ENCODE measurements at places on chromosomes 16 and 17.
A peak's percentile ranks its signal among the peaks of the same experiment; 100 is the strongest.

DNA sequence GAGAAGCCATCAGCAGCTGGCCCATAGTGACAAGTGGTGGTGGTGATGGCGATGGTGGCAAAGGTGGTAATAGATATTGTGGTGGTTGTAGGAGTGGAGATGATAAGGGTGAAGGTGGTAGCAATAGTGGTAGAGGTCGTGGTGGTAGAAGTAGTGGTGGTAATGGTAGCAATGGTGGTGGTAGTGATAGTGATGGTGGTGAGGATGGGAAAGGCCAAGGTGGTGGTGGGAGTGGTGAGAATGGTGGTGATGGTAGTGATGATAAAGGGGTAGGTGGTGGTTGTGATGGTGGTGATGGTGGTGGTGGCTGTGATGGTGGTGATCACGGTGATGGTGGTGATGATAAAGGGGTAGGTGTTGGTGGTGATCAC, 13.1 kb downstream of the CDH5 start:
- DNase-seq: no peak

DNA sequence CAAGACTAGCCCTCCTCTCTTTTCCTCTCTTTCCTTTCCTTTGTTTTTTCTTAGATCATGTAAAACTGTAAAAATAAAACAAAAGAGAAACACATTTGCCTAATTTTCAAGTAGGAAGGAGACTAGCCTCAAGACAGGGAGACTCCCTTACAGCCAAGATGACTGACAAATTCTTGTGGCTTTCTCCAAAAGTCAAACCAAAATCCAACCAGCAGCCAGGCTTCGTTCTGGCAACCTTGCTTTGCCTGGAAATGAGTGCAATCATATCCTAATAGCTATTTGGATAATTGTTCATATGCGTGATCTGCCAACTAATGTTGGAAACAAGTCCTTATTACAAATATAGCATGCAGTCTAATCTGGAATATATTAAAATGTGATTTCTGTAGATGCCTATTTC, 868.9 kb upstream of the SOX9 start:
- no peak for DNase-seq

- DNase-seq: no peak
Measured at GRCh38 chr16:17497648-17498047, 26.9 kb upstream of the XYLT1 start.

DNA sequence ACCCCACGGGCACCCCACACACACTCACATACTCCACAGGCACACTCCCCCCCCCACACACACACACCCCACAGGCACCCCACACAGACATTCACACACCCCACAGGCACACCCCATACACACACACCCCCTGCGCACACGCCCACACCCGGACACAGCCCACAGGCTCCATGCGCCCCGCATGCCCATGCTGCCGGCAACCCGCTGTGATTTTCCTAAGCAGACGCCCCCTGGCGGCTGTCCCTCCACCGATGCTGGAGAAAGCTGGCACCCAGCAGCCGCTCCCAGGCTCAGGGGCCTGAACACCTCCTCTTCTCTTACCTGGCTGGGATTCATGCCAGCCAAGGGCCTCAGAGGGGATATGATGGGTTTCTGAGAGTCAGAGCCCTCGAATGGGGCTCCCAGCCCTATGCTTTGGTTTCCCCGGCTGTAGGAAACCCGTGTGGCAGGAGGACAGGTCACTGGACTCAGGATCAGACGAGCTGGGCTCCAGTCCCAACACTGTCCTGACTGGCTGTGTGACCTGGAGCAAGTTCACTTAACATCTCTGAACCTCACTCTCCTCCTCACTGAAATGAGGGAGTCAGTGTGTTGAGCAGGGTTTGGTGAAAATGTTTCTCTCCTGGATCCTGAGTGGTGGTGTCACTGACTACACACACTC, 19.6 kb upstream of the TNFRSF13B start:
- peak; percentile 76 for DNase-seq

- DNase-seq: no peak
Measured at GRCh38 chr17:1300371-1300905, 21.0 kb downstream of the TRARG1 start.

GRCh38 chr16:73885319-73885718, 411.3 kb upstream of the PSMD7 start:
- DNase-seq: no peak

DNA sequence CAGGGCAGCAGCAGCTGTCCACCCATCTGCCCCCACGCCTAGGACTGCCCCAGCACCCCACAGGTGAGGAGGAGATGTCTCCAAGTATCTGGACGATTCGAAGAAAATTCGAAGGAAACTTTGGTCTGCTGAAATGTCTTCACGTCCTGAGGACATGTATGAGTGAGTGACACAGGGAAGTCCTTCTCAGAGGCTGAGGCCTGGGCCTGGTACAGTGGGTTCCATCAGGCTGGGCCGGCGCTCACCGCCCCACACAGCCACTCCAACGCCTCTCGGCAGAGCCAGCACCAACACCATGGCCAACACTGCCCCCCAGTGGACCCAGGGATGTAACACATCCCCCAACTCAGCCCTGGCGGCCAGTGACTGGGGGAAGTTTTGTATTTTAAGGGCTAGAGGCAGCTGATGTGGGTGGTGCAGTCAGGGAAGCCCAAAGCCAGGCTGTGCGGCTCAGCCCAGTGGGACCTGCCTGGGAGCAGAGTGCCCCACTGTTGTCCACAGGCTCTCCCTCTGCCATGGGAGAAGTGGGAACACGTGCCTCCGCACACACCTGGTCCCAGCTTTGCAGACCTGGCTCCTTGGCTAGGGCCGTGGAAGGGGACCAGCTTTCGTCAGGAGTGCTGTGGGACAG, 55.8 kb upstream of the FASN start:
- DNase-seq: peak; percentile 57

DNA sequence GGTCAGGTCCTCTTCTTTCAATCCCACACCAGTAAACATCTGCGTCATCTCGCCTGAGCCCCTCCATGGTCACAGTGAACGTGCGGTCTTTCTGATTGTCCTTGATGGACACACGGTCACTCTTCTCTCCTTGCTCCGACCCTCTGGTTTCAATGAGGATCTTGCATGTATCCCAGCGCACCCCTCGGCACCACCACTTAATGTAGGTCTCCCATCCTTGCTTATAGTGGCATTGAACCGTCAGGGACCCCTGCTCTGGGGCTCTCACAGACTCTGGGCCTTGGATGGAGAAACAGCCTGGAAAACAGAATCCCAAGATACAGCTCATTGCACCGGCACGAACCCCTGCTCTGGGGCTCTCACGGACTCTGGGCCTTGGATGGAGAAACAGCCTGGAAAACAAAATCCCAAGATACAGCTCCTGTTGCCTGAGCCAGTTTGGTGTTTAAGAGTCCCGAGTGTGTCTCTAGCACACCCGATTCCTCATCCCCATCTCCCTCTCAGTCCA, 5.4 kb downstream of the CD300LB start:
- DNase-seq: no peak

DNA sequence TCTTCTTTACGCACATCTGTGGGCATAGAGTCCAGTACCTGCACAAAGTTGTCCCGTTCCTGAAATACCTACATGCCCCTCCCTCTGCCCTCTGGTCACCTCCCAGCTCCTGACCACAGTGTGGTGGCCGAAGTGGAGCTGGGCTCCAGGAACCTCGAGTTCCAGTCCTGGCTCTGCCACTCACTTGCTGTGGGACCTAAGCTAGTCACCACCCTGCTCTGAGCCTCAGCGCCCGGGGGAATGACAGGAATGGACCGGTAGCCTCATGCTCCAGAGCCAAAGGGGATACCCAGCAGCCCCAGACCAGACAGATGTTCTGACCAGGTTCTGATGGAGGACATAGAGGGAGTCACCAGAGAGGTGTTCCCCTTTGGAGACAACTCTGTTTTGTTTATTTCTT, 26.7 kb upstream of the ITGA3 start:
- no peak for DNase-seq

- no peak for DNase-seq
Measured at GRCh38 chr17:57407287-57408070, 151.2 kb downstream of the MSI2 start.

DNA sequence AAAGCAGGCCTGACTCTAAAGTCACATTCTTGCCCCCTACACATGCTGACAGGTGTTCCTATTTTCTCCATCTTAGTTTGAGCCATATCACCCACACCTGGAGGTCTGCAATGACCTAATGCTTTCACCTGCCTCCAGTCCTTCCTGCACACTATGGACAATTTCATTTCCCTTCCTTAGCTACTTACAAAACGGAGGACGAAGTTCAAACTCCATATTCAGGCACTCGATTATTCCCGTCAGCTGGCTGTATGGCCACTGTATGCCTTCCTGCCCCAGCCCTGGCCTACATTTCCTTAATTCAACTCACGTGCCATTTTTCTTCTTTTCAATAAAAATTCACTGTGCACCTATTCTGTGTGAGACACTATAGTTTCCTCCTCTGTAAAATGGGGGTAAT, 44.9 kb downstream of the GRIN2A start:
- no peak for DNase-seq

DNA sequence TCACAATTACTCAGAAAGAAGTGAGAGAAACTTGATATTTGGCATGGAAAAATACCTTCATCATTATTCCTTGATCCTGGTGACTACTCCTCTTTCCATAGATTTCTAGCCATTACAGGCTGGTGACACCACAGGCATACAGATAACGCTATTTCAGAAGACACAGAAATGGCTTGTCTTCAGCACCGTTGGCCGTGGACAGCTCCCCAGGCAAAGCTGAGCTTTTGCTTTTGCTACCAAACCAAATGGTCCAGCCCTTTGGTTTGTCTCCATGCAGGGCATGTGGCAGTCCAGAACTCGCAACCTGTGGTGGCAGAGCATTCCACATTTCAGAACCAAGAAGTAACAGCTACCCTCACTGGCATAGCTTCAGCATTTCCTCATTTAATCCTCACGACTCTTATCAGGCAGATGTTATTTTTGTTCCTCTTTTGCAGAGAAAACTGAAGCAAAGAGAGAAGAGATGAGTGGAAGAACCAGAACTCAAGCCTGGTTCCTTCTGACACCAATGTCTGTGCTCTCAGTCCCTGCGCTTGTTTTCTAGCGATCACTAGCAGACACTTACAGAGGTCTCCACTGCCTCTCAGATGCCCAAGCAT, 55.5 kb downstream of the HS3ST4 start:
- DNase-seq: no peak

GRCh38 chr16:63539276-63539675, 1503.0 kb upstream of the CDH8 start:
- DNase-seq: no peak

GRCh38 chr17:81665205-81666091, 957 bp downstream of the OXLD1 start:
- peak; percentile 60 for DNase-seq

DNA sequence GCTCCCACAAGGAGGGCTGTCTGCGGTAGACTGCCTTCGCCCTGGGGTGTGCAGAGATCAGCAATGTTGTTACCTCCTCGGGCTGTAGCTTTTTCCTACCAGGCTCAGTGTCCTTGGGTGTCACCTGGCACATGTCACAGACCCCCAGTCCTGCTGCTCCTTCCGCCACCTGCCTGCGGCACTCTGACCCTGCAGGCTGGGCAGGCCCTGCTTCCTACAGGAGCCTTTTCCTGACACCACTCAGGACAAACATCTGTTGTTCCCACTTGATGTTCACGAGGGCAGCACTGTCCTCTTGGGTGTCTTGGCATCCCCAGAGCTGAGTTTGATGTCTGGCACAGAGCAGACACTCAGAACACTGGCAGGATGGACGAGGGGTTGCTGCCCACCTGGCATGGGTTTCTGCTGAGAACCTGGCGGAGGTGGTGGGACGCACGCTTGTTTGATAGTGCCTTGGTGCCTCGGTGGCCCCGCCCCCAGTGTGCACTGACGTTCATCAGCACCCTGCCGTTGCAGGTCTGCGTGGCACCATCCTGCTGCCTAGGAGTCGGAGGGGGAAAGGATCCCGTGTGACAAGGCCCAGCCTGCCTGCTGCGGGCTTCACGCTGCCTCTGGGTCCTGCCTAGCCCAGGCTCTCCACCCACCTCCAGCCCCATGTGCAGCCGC, 26.7 kb upstream of the NUDT16L1 start:
- no peak for DNase-seq

DNA sequence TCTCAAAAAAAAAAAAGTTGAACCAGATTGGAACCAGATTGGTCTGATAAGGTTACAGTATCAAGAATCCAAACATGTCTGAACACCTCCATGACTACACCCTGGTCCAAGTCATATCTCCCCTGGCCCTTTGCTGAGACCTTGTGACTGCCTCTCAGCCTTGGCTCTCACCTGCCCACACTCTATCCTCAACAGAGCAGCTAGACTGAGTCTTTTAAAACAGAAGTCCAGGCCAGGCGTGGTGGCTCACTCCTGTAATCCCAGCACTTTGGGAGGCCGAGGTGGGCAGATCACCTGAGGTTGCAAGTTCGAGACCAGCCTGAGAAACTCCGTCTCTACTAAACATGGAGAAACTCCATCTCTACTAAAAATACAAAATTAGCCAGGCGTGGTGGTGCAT, 91.7 kb downstream of the AIPL1 start:
- no peak for DNase-seq

- no peak for DNase-seq
Measured at GRCh38 chr16:14634389-14634725, 1.6 kb downstream of the BFAR start.

GRCh38 chr16:17303101-17303500, 167.7 kb downstream of the XYLT1 start:
- no peak for DNase-seq

- no peak for DNase-seq
Measured at GRCh38 chr16:80913397-80913796, 93.3 kb downstream of the CMC2 start.

- DNase-seq: no peak
Measured at GRCh38 chr17:15238057-15238456, 27.1 kb downstream of the PMP22 start.

- DNase-seq: no peak
Measured at GRCh38 chr17:74637265-74637664, 13.7 kb upstream of the CD300E start.

DNA sequence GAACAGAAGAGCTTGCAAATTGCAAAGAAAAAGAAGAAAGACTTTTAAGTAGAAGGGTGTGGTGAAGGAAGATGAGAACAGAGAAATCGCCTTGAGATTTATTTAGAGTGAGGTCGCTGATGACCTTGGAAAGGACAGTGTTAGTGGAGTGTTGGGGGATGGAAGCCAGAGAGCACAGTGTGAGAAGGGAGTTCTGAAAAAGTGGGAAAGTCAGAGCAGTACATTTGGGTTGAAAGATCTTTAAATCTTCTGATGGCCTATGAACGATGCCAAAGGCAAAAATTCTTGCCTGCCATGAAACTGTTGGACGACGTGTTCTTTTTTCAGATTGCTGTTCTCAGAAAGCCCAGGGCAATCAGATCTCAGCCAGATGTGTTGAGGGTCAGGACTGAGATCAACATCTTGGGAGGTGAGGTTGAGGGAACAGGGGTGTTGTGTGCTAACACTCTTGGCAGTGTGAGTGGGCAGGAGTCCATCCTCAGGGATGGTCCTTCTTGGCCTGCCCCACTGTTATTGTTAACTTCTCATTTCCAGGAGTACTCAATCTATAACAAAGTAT, 330.1 kb downstream of the MAP2K6 start:
- DNase-seq: no peak

GRCh38 chr16:19436540-19436939, 18.9 kb downstream of the TMC5 start:
- no peak for DNase-seq

All from GM06990 (cell line).